ENCODE measurements at places on chromosomes 12 and 14. TPM values are rescaled to one million over a fixed set of nuclear protein-coding genes. Genes with fewer than 3 reads are reported as not detected.
A peak's percentile ranks its signal among the peaks of the same experiment; 100 is the strongest.

Gene CCDC177
- not detected for total RNA-seq

GRCh38 chr14:48140804-48141203 lies 465.4 kb upstream of the MDGA2 start:
- no peak overlapping the region for H3K27ac ChIP-seq
- no peaks in the 10 kb centered on the region for H3K27me3 ChIP-seq

- H3K36me3 ChIP-seq = no peaks in the 10 kb centered on the region
- H3K27ac ChIP-seq = no peak overlapping the region
- no peaks in the 10 kb centered on the region for H3K4me1 ChIP-seq
- no peak for DNase-seq
- no peaks in the 10 kb centered on the region for H3K27me3 ChIP-seq
Measured at GRCh38 chr12:91189516-91189915, 6.9 kb upstream of the DCN start.

- no peak for DNase-seq
- no peaks in the 10 kb centered on the region for H3K27me3 ChIP-seq
- H3K27ac ChIP-seq = no peak overlapping the region
- no peaks in the 10 kb centered on the region for H3K4me1 ChIP-seq
- no peaks in the 10 kb centered on the region for H3K36me3 ChIP-seq
Measured at GRCh38 chr14:62655166-62655565, 390.1 kb downstream of the KCNH5 start.

DNA sequence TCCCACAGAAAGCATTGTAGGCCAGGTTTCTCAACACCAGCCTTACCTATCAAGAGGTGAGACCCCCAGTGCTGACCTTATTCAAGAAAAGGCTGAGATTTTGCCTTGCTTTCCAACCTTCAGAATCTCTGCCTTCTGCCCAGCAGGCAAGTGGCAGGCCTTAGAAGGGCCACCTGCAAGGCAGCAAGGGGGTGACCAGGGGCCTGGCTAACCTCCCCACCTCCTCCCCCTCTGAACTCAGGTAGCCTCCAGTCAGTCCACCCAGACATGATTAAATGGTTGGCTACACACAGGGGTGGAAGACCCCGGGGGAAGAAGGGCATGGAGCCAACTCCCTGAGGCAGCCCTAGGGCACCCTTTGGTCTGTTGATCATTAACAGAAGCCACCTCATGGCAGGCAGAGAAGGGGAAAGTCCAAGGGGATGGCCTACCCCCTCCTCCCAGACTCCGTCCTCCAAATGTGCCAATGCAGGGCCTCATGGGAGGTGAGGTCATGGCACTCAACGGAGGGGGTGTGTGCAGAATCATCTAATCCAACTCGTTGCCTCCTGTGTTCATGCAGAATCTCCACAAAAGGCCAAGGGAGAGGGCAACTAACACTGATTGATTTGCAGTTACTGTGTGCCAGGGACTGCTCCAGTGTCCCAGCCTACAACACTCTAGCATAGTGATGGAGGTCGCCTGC lies 8.5 kb downstream of the ZFP36L1 start:
- no peak overlapping the region for H3K27ac ChIP-seq
- no peak overlapping the region for H3K4me3 ChIP-seq
- peaks cover 82% of the 10 kb centered on the region for H3K4me1 ChIP-seq
- no peaks in the 10 kb centered on the region for H3K27me3 ChIP-seq

DNA sequence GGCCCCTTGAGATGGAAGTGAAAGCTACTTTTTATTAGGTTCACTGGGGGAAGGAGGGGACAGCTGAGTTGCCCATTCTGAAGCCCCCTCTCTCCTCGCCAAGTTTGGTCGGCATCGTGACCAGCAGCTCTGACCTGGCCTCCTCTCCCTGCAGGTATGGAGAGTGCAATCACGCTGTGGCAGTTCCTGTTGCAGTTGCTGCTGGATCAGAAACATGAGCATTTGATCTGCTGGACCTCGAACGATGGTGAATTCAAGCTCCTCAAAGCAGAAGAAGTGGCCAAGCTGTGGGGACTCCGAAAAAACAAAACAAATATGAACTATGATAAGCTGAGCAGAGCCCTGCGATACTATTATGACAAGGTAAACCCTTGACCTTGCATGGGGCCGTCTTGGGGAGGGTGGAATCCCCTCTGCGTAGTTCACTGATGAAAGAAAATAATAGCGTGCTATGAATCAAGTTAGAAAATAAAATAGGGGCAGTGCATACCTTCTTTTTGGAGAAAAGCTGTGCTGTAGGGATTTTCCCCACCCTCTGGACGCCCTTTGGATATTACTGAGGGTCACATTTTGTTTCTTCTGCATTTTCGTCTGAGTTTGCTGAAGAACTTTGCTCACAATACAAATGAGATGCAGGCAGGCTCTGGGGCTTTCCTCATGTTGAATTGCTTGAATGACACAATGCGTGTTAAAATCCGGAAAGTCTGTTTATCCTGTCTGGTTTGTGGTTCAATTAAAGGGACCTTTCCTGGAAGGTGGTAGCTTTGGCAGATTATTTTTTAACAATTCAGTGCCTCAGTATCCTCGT lies 29.4 kb downstream of the ELK3 start:
- no peak for DNase-seq
- peaks cover 19% of the 10 kb centered on the region for H3K36me3 ChIP-seq
- peaks cover 6% of the 10 kb centered on the region for H3K4me1 ChIP-seq
- H3K27ac ChIP-seq = no peak overlapping the region
- no peaks in the 10 kb centered on the region for H3K27me3 ChIP-seq
- H3K4me3 ChIP-seq = no peak overlapping the region

- no peak overlapping the region for H3K27ac ChIP-seq
- peaks cover 3% of the 10 kb centered on the region for H3K27me3 ChIP-seq
- no peak overlapping the region for H3K4me3 ChIP-seq
- no peaks in the 10 kb centered on the region for H3K4me1 ChIP-seq
- no peaks in the 10 kb centered on the region for H3K36me3 ChIP-seq
Measured at GRCh38 chr12:48388938-48389337, 38.2 kb upstream of the ZNF641 start.

- H3K4me3 ChIP-seq = no peak overlapping the region
- no peaks in the 10 kb centered on the region for H3K36me3 ChIP-seq
- peaks cover 2% of the 10 kb centered on the region for H3K4me1 ChIP-seq
Measured at GRCh38 chr12:111942557-111942956, 70.4 kb downstream of the TMEM116 start.

Gene GABARAPL1
- total RNA-seq = 160 TPM

Gene SLC41A2
- total RNA-seq = 1.7 TPM

DNA sequence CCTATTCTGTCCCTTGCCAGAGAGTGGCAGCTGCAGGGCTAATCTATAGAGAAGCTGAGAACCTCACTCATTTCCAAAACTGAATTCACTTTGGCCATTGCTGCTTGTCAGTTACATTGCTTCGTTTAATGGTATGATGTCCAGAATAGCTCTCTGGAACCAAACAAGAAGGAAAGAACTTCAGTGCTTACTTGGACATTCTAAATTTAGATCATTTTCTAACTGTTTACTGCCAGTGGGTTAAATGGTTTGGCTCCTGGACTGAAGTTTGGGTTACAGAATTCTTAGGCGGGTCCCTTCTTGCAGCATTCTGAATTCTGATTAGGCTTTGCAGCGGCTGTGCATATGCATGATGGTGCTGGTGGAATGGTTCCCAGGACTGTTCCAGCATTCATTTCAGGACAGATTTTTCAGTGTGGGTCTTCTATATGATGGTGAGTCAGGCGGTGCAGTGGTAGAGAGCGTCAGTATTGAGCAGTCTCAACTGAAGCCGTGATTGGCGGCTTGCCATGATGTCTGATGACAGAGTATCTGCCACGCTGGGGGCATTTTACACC lies 148.7 kb downstream of the DYRK2 start:
- H3K4me3 ChIP-seq = no peak overlapping the region
- H3K27me3 ChIP-seq = no peaks in the 10 kb centered on the region
- H3K27ac ChIP-seq = no peak overlapping the region
- DNase-seq = no peak
- H3K4me1 ChIP-seq = no peaks in the 10 kb centered on the region

DNA sequence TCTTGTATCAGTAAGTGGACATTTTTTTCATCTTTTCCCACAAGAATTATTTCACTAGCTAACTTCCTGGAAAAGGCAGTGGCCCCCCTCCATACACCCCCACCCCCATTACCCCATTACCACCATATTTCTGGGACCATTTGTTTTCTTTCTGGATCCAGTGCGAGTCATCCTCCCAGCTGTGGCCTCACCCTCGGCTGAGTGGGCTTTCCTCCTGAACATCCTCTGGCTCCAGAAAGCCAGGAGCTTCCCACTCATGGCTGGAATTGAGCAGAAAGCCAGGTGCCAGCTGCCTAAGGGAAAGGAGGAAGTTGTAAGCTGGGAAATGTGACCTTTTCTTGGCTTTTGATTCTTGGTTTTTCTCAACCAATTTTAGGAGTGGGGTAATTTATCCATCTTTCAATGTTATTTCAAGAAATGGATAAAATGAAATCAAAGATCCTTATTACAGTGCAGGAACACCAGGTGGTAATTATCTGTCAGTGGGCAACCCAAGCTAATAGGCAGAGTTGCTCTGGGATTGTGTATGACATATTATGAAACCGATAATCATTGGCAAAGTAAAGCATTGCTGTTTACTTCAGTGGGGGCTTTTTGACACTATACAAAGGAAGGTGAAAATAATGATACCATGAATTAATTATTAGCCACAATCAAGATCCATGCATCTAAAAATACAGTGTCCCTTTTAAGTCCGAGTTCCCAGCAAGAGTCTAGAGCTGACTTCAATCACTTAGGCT lies 124.6 kb downstream of the KICS2 start:
- H3K4me1 ChIP-seq = no peaks in the 10 kb centered on the region
- no peaks in the 10 kb centered on the region for H3K27me3 ChIP-seq
- no peak for DNase-seq
- no peaks in the 10 kb centered on the region for H3K36me3 ChIP-seq

GRCh38 chr14:59918824-59919569 lies 947 bp upstream of the LRRC9 start:
- DNase-seq = peak; percentile 45
- peak overlapping the region; percentile 13 for H3K4me3 ChIP-seq
- peaks cover 12% of the 10 kb centered on the region for H3K4me1 ChIP-seq

GRCh38 chr12:130576371-130576816 lies 139.7 kb downstream of the RIMBP2 start:
- no peaks in the 10 kb centered on the region for H3K27me3 ChIP-seq
- no peaks in the 10 kb centered on the region for H3K36me3 ChIP-seq
- no peak for DNase-seq
- no peak overlapping the region for H3K27ac ChIP-seq
- no peak overlapping the region for H3K4me3 ChIP-seq
- H3K4me1 ChIP-seq = no peaks in the 10 kb centered on the region

- H3K4me1 ChIP-seq = peaks cover 13% of the 10 kb centered on the region
- H3K27me3 ChIP-seq = no peaks in the 10 kb centered on the region
- H3K27ac ChIP-seq = no peak overlapping the region
- no peak for DNase-seq
- no peak overlapping the region for H3K4me3 ChIP-seq
Measured at GRCh38 chr14:75301666-75302325, 23.2 kb downstream of the FOS start.

Gene B4GALNT1
- 0.48 TPM for total RNA-seq

DNA sequence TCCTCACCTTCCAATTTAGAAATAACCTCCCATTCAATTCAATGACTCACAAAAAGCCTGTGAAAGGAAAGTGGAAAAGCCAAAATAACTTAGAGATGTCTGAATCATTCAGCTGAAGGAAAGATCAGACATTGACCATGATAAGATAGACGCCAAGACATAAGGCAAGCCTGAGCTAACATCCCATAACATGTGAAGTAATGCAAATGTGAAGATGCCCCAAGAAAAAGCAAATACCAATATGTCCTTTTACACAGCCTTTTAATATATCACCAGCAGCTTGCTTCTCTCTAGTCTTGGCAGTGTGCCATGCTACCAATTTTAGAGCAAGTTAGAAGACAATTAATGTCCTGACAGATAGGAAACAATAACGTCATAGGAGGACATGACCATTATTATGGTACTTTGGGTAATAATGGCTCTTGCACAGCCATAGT lies 2.4 kb upstream of the NUMB start:
- no peak overlapping the region for H3K4me3 ChIP-seq
- no peaks in the 10 kb centered on the region for H3K27me3 ChIP-seq
- H3K4me1 ChIP-seq = peaks cover 18% of the 10 kb centered on the region
- no peaks in the 10 kb centered on the region for H3K36me3 ChIP-seq

DNA sequence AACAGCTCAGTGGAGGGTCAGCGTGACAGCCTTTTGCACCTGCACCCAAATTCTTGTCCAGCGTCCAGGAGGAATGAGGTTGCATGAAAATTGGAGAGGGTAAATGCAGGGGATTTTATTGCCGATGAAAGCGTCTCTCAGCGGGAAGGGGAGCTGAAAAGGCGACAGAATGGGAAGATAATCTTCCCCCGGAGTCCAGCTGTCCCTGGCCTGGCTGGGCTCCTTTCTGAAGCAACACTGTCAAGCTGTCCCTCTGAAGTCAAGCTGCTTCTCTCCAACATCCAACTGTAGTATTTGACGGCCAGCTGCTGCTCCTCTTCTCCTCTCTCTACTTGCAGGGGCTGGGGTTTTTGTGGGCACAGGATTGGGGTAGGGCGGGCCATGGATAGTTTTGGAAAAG lies 32.7 kb downstream of the NOPCHAP1 start:
- H3K4me1 ChIP-seq = no peaks in the 10 kb centered on the region
- peaks cover 6% of the 10 kb centered on the region for H3K36me3 ChIP-seq
- DNase-seq = no peak
- no peak overlapping the region for H3K4me3 ChIP-seq
- no peaks in the 10 kb centered on the region for H3K27me3 ChIP-seq

DNA sequence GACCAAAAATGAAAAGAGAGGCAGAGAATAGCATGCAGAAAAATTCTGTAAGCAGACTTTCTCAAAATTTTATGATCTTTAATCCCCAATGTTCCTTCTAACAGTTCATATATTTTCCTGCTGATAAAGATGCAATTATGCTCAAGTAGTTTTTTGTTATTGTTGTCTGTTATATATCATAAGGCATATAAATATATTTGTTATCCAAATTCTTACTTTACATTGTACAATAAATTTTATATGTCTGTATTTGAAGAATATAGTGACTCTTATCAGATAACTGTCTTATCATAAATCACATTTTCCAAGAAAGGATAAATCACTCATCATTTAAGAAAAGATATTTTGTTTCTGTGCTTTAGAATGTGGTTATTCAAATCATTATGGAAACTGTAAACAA lies 2.6 kb downstream of the RASSF9 start:
- H3K36me3 ChIP-seq = no peaks in the 10 kb centered on the region
- DNase-seq = no peak
- H3K27ac ChIP-seq = no peak overlapping the region
- no peaks in the 10 kb centered on the region for H3K4me1 ChIP-seq
- no peak overlapping the region for H3K4me3 ChIP-seq
- no peaks in the 10 kb centered on the region for H3K27me3 ChIP-seq

Measured in natural killer cell (primary cell).